ENCODE measurements at places on chromosomes 5 and 9. TPM values are rescaled to one million over a fixed set of nuclear protein-coding genes. Genes with fewer than 3 reads are reported as not detected.
A peak's percentile ranks its signal among the peaks of the same experiment; 100 is the strongest.

SPATA31E1 gene
- not detected for total RNA-seq

- no peak for DNase-seq
These were observed 307.0 kb downstream of the EFNA5 start for GRCh38 chr5:107363768-107364167.

DNA sequence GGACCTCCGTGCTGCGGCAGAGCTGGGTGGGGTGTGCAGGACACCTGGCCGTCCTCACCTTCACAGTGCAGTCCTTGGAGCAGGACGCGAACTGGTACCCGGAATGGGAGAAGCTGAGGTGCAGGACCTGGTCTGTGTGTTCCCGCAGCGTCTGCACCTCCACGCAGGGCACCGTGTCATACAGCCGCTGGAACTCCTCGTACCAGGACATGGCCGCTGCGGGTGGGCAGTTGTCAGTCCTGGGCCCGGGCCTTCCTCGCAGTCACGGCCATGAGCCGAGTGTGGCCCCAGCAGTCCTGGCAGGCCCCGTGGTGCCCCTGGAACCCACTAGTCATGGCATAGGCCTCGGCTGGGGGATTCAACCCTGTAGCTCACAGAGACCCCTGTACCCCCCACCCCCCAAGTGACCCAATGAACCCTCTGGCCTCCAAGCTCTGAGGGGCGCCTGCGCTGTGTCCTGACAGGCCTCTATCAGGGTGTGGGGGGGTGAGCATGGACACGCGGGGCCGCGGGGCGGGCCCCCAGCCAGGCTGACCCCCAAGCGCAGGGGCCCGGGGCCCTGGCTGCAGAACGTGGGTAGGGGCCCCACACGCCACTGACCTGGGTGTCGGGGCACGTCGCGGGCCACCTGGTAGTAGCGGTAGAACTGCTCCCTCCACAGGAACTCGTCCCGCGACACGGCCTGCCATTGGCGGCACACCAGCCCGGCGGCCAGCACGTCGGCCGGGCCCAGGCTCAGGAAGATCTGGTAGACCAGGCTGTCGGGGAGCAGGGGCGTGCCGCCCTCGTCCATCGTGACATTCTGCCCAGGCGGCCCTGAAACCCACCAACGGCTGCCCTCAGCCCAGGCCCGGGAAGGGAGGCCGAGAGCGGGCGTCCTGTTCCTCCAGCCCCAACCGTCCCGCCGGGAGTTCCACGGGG is 987 bp downstream of the FBXW5 start:
- DNase-seq: peak; percentile 57

DNA sequence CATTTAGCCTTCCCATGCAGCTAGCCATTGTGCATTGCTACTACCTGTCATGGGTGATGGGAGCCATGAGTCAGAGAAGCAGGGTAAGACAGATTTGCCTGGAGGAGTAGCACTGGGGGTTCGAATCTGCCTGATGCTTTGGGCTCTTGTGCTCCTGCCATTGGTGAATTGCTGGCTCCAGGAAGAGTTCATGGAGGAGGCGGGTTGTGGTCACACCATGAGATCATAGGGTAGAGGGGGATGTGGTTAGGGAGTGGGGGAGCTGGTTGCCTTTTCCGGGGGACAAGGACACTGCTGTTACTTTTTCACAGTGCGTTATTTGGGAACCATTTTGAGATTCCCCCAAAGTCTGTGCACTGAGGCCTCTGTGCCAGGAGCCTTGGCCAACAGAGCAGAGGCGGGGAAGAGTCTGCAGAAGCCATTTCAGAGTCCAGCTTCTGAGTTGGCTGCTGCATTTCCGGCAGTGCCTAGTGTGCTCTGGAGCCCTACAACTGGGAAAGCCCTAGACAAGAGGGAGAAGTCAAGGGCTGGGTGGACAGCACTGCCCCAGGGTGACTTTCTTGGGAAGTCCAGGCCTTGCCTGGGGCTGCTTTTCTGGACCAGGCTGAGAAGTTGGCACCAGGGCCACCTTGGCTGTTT is 6.2 kb downstream of the ANGPTL2 start:
- DNase-seq: peak; percentile 50
